ENCODE measurements at places on chromosomes 3 and 15. TPM values are rescaled to one million over a fixed set of nuclear protein-coding genes. Genes with fewer than 3 reads are reported as not detected.
A peak's percentile ranks its signal among the peaks of the same experiment; 100 is the strongest.

Gene CLRN1
- not detected for total RNA-seq

Gene SCN11A
- not detected for total RNA-seq

Gene SERPINI2
- total RNA-seq = not detected

Gene AQP9
- total RNA-seq = 0.43 TPM

Gene GOLGA8R
- total RNA-seq = not detected

Gene CHDH
- total RNA-seq = 0.53 TPM

GRCh38 chr3:28646435-28646834 is 297.8 kb upstream of the AZI2 start:
- no peaks in the 10 kb centered on the region for H3K4me1 ChIP-seq
- no peaks in the 10 kb centered on the region for H3K27me3 ChIP-seq
- H3K36me3 ChIP-seq = no peaks in the 10 kb centered on the region
- no peak overlapping the region for H3K4me3 ChIP-seq

GRCh38 chr15:66848686-66849392 is 146.8 kb downstream of the SMAD6 start:
- no peaks in the 10 kb centered on the region for H3K36me3 ChIP-seq
- H3K27me3 ChIP-seq = no peaks in the 10 kb centered on the region
- no peak overlapping the region for H3K4me3 ChIP-seq
- H3K27ac ChIP-seq = peak overlapping the region; percentile 94
- no peak for DNase-seq

- H3K4me1 ChIP-seq = no peaks in the 10 kb centered on the region
- H3K27me3 ChIP-seq = no peaks in the 10 kb centered on the region
- no peak overlapping the region for H3K4me3 ChIP-seq
- H3K27ac ChIP-seq = no peak overlapping the region
- no peak for DNase-seq
These were observed 81.6 kb downstream of the STT3B start for GRCh38 chr3:31614162-31614921.

GRCh38 chr15:51874751-51875644 is 45.5 kb downstream of the TMOD3 start:
- no peaks in the 10 kb centered on the region for H3K27me3 ChIP-seq
- H3K36me3 ChIP-seq = peaks cover 15% of the 10 kb centered on the region
- DNase-seq = peak; percentile 81
- no peaks in the 10 kb centered on the region for H3K4me1 ChIP-seq

- no peaks in the 10 kb centered on the region for H3K36me3 ChIP-seq
- H3K4me1 ChIP-seq = peaks cover 17% of the 10 kb centered on the region
- H3K27ac ChIP-seq = no peak within 1 kb of the TSS
These were observed 148.9 kb upstream of the IL12A start for GRCh38 chr3:159839561-159840379.

DNA sequence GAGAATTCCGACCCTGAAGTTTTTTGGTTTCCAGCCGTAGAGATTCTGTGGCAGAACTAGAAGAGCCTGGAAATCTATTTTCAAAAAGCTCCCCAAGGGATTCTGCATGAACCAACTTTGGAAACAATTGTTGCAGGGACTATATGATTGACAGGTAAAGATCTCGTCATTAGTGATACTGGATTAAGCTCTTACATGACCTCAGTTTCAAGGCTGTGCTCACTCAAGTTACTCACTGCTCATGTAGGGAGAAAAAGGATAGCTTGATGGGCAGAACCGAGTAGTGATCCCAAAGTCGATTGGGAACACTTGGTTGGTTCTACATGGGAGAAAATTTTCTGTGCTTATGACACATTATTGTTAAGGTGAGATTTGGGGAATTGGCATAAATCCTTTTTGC is 142.3 kb upstream of the RASGRP1 start:
- H3K27ac ChIP-seq = no peak overlapping the region
- no peak for DNase-seq
- H3K4me3 ChIP-seq = no peak overlapping the region
- H3K36me3 ChIP-seq = no peaks in the 10 kb centered on the region
- H3K27me3 ChIP-seq = no peaks in the 10 kb centered on the region

DNA sequence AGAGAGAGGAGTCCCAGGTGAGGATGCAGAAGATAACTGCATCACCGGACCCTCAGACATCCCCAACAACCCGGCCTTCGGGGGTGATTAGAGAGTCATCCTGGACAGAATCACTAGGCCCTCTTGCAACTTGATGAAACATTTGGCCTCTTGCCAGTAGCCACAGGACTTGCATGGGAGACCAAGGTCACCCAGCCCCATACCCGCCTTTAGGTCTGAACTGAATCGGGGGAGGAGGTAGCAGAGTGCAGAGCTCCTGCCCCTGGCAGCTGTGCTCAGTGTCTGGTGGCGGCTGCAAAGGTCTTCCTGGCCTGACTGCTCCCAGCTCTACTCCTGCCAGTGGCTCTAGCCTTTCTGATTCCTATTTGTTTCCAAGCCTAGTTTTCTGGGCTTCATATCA is 12.4 kb downstream of the PIF1 start:
- no peak for DNase-seq
- H3K27me3 ChIP-seq = no peaks in the 10 kb centered on the region
- no peaks in the 10 kb centered on the region for H3K36me3 ChIP-seq
- H3K4me3 ChIP-seq = no peak overlapping the region
- no peaks in the 10 kb centered on the region for H3K4me1 ChIP-seq
- H3K27ac ChIP-seq = no peak overlapping the region
